ENCODE measurements at places on chromosomes 6 and 20. TPM values are rescaled to one million over a fixed set of nuclear protein-coding genes. Genes with fewer than 3 reads are reported as not detected.

GTSF1L gene
- total RNA-seq: not detected

GRCh38 chr20:40607927-40608326, 81.1 kb downstream of the MAFB start:
- no peak for DNase-seq

TREM1 gene
- not detected for total RNA-seq

GRCh38 chr6:144594585-144594984, 309.4 kb downstream of the UTRN start:
- no peak for DNase-seq

GABRR1 gene
- total RNA-seq: 0.17 TPM
